ENCODE measurements at places on chromosomes 1 and 21.

GRCh38 chr1:15116966-15117365 lies 36.6 kb upstream of the TMEM51 start:
- DNase-seq, result no peak

- no peak for DNase-seq
Observed at GRCh38 chr1:93317207-93317606, 28.5 kb upstream of the DR1 start.

DNA sequence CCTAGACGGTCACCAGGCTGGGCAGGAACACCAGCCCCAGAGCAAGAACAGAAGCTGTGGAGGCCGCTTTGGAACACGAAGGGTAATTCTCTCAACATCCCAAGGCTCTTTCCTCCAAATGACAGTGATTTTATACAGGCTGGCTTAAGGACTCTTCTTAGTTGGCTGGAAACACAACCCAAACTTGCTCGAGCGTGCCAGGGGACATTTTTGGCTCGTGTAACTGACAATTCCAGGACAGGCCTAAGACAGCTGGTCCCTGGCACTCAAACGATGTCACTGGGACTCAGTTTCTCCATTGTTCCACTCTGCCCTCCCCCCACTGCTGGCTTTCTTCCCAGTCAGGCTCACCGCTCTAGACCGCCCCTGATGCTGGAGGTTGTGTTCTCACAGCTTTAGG lies 164.7 kb downstream of the NPHP4 start:
- no peak for DNase-seq

DNA sequence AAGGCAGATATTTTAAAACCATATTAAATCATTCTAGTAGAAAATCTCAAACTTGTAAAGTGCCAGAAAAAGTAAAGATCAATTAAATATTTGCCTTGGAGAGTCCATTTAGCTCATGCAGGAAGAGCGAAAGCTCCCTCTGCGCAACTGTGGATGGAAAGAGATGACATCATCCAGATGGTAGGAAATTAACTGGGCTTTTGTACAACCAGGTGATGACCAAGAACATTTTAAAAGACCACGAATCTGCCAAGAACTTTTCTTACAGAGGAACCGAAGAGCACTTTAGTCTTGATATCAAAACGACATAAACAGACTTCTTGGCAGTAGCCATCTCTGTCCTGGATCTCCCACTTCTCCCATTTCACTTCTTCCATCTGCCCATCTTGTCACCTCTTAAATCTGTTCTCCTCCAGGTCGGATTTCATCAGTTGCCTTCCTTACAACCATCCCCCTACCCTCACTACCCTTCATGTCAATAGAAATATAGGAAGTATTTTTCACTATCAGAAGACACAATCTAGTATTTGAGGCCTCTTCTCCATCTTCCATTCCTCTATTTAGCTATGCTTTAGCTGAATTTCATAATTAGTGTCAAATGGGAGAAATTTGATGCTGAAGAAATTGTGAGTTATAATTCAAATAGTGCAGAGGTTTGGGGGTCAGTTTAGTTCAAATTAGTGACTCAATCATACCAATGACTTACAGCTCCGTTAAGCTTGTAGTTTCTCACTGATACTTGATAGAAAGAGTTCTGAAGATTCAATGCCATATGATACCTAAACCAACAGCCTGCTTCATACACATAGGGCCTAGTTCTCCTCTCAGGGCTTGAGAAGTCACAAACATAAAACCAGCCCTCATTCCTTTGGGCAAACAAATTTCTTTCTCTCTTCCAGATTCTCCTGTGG lies 22.0 kb upstream of the DNASE2B start:
- DNase-seq, result no peak

GRCh38 chr21:42545745-42546144 lies 32.1 kb downstream of the SLC37A1 start:
- no peak for DNase-seq

All from activated gamma-delta T cell (primary cell).